Fibroblast of mammary gland (primary cell): ENCODE measurements at places on chromosomes 6 and 20.
A peak's percentile ranks its signal among the peaks of the same experiment; 100 is the strongest.

DNA sequence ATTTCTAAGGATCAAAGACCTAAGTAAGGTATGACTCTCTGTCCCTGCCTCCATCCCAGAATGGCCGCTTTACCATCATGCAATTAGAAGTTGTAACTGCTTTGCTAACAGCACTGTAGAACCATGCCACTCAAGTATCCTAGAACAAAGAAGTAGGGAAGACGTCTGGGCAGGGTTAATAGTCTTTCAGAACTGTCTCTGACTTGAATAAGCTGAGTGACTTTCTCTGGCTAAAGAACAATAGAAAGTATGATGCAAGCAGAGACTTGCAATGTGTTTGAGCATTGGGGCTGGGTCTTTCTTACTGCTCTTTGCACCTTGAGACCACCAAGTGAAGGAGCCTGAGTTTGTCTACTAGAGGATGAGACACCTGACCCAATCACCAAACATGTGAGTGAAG lies 279.6 kb upstream of the JAG1 start:
- DNase-seq = no peak

DNA sequence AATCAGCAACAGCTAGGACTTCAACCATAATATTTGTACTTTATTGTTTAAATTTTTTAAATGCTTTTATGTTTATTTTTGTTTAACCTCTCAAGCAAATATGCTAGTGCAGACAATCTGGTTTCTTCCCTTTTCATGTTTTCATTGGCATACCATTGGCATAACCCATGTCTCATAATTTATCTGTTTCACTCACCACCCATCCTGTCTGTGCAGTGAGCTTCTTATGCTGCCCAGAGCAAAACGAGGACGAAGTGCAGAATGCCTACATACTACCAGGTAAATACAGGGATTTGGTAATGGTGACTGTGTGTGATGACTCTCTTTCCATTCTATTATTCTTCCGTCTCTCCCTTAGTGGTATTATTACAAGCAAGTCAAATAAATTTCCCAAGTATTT lies 361.4 kb upstream of the KCNQ5 start:
- no peak for DNase-seq

DNA sequence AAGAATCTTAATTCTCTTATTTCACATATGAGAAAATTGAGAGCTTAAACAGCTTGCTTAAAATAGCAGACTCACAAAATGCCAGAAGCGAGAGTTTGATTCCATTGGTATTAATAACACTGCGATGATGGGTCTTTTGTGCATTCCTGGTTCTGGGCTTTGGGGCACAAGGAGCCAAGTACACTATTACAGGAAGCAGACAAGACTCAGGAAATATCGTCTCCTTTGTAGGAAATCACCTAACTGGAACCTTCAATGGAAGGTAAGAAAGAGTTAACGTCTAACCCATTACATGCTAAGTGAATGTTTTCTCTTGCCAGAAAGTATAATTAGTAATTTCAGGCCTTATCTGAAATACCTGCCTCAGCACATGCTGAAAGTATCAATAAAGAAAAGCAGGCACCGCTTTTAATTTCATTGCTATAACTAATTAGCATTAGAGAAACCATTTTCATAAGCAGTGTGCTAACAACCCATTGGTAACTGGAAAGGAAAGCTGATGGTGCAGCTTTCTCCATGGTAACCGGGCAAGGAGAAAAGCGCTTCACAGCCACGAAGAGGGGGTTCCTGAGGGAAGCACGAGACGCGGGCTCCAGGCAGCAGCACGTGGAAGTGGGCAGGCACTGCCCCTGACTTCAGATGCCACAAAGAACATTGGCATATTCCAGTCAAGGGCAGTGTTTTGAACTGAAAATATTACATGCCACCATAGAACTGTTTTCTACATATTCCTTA lies 206.7 kb upstream of the AGPAT4 start:
- DNase-seq = no peak

DNA sequence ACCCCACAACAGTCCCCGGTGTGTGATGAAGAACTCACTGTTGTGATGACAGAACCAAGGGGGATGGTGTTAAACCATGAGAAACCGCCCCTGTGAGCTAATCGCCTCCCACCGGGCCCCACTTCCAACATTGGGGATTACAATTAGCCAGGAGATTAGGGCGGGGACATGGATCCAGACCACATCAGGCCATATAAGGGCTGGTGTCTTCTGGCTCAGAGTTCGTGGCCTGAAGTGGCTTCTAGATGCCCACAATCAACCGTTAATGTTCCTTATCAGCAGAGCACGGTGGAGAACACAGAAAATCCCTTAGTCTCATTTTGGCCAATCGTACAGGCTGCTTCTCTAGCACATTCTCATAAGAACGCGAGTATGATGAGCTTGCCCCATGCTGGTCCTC lies 10.9 kb upstream of the MAS1 start:
- no peak for DNase-seq

DNA sequence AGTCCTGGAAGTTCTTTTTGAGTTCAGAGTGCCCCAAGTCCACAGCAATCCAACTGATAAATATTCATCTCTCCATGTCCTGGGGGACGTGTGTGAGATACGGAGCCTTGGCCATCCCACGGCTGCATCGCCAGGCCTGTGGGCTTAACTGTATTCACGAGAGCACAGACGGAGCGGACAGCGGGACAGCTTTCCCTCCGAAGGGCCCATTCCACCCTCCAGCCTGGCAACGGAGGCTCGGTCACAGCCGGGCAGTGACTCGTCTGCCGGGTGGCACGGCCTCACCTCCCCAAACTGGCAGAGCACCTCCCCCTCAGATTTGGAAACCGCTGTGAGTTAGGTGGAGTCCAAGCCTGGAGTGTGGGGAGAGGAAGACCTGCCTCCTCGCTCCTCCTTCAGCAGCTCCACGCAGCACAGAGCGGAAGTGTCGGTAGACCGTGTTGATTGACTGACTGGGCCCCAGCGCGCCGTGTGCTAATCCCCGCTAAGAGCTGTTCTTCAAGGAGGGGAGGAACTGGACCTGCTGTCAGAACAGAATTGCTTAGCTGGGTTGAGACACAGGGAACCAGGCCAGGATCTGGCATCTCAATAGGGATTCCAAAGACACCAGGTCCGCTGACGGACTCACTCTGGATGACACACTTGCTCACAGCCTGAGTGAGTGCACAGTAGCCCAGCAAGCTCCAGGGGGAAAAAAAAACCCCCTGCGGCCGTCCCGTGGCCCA lies 10.9 kb downstream of the FOXF2 start:
- DNase-seq = no peak

- DNase-seq = peak; percentile 48
Measured at GRCh38 chr6:140441256-140441655, 1066.8 kb upstream of the CITED2 start.

- DNase-seq = no peak
Measured at GRCh38 chr6:78614961-78615360, 252.4 kb upstream of the IRAK1BP1 start.

DNA sequence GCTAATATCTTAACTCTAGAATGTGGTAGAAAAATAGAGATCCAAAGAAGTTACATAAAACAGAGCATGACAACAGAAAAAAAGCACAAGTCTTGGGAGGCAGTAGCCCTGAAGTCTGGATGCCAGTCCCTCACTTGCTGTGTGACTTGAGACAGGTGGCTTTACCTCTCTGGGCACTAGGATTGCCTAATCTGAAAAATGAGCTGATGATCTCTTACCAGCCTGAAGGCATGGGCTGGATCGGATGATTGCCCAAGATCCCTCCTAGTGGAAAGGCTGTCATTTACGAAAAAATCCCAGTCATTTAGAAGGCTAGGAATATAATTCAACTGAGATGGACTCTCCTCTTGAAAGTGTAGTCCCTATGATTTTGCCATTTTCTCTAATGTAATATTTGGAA lies 10.9 kb upstream of the GCM1 start:
- DNase-seq = peak; percentile 24

GRCh38 chr20:16714242-16714641 lies 15.6 kb upstream of the SNRPB2 start:
- no peak for DNase-seq

DNA sequence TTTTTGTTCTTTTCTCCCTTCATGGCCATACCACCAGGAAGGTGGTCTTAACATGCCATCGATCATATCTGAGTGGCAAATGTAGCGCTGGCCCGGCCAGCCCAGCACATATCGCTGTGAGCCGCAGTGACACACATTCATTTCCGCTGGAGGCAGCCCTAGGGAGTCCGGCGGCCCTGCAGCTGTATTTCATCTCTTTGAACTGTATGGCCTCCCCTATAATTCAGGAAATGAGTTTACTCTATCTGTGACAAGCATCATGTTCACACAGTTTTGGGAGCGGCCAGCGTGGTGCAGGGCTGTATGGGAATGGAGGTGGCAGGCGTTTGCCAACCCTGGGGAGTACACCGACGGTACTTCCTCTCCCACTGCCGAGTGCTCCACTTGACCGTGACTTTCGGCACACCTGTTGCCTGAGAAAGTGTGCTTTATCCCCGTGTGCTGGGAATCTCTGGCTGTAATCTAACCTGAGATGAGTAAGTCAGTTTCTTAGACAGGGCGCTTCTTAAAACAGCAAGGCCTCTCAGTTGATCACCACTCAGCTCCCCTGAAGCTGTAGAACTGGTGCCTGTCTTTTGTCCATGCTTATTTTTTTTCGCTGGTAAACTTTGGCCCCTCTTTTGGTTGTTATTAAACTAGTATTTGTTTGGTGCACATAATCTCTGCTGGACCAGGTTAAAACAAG lies 257.1 kb upstream of the TAB2 start:
- DNase-seq = no peak

DNA sequence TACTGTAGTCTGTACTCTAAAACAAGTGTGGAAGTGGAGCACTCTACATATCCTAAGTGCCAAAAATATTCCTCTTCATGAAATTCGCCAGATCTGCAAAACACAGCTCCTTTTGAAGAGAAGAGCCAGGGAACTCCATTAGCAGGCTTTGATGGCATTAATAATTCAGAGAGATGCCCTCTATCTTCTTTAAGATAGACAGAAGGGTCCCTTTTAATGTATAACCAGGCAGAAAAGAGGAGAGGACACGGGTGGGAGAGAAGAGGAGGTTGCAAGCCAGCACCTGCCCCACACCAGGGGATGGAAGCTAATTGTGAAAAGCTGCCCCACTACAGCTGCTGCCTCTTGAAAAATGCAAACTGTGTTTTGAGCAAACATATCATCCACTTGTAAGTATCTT lies 3.7 kb upstream of the RFPL4B start:
- no peak for DNase-seq

- DNase-seq = no peak
Measured at GRCh38 chr6:152143359-152143758, 335.9 kb downstream of the ESR1 start.

- DNase-seq = no peak
Measured at GRCh38 chr6:158411998-158412397, 99.7 kb downstream of the TULP4 start.

GRCh38 chr6:132188556-132189264 lies 212.6 kb downstream of the MOXD1 start:
- peak; percentile 85 for DNase-seq

DNA sequence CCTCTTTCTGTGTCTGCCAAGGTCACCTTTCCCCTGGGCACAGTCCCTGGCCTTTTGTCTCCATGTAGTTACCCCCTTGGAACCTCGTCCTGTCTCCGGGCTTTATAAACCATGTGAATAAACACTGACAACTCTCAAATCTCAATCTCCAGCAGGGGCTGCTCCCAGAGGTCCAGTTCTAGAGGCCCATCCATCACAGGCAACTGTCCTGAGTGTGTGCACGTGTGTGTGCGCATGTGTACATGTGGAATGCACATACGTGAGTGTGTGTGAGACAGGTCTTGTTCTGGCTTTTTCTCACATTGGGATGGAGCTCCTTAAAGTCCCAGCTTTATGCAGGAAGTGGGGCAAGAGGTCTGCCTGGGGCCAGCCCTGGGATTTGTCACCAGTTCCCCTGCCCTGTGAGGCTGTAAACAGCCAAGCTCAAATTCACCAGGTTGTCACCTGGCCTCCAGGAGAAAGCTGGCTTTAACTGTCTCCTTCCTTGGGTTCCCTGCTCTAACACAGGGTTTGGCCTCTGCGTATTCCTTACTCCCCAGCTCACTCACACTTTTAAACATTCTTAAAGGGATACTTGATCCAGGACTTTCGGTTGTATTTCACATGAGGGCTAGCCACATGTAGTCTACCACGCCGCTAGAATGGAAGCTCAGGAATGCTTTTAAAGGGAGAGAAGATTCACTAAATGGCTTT lies 42.7 kb downstream of the RAMACL start:
- DNase-seq = no peak

GRCh38 chr6:167907837-167908681 lies 81.3 kb downstream of the AFDN start:
- DNase-seq = peak; percentile 38

DNA sequence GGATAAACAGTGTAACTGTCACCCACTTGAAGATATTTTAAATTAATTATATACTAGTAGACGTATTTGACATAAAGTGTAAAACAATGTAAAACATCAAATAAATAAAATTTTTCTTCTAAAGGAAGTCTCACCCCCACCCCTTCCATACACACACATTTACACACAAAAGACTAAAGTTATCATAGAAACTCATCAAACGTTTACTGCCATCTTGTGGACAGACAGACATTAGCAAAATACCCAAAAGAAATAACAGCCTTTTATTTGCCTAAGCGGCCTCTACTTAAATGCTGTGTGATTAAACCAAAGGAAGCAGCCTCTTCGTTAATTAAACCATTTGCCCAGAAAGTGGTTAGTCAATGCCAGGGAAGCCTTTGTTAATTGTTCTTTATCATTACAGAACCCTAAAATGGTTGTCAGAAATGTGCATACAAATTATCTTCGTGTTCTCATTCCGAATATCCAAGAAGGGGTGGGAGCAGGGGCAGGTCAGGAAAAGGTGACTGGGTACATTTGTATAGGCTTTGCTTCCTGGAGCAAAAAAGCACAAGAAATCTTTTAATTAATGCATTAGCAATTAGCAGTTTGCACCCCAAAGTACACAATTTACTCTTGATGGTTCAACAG lies 176.2 kb upstream of the SASH1 start:
- peak; percentile 73 for DNase-seq

DNA sequence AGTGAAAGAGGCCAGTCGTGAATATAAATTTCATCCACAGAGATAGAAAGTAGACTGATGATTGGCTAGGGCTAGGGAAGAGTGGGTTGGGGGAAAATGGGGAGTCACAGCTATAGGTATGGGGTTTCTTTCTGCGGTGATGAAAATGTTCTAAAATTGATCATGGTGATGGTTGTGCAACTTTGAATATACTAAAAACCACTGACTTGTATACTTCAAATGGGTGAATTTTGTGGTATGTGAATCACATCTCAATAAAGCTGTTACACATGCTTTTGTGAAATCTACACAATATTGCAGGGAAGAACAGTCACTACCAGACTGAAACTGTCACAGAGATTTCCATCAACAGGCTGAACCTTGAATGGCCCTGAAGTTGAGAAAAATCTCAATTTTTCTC lies 61.5 kb downstream of the LYRM4 start:
- no peak for DNase-seq

- DNase-seq = no peak
Measured at GRCh38 chr6:54784011-54784410, 62.6 kb upstream of the FAM83B start.

DNA sequence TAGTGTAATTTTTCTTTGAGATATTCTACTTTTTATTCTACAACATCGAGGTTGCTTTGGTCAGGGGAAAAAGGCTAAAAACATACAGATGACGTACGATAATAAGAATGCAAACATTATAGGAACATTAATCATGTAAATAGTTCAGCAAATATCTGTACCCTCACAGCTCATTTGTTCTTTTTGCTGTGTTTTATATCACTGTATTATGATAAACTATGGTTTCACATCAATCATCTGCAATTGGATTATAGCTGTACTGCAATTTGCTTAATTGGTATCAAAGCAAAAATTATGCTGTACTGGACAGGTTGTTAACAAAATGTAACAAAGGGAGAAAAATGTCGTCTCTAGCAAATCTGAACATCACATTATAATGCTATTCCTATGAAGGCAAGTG lies 597.1 kb downstream of the EPHA7 start:
- no peak for DNase-seq
